ENCODE measurements at places on chromosomes 16 and 17.
A peak's percentile ranks its signal among the peaks of the same experiment; 100 is the strongest.

DNA sequence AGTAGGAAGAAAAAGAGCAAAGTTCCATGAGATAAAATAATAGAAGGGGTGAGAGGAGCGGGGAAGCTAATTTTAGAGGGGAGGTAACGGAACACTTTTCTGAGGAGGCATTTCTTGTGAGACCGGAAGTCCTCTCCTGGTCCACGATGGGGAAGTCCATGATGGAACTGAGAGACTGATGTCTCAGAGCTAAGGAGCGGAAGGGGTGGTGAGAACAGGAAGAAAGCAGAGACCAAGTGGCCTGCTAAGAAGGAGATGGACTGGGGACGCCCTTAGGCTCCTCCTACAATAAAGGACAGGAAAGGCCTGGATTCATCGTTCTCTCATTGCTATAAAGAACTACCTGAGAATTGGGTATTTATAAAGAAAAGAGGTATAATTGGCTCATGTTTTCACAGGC is 59.4 kb downstream of the ADAMTS18 start:
- DNase-seq, result no peak

- DNase-seq, result peak; percentile 15
These were observed 49.4 kb downstream of the TNFRSF13B start for GRCh38 chr17:16922386-16923096.

GRCh38 chr17:14590459-14591250 is 289.8 kb downstream of the HS3ST3B1 start:
- DNase-seq, result no peak

GRCh38 chr17:82507631-82508175 is 11.8 kb upstream of the FOXK2 start:
- no peak for DNase-seq

- DNase-seq, result no peak
These were observed 2.5 kb upstream of the CEP295NL start for GRCh38 chr17:78905541-78905940.

DNA sequence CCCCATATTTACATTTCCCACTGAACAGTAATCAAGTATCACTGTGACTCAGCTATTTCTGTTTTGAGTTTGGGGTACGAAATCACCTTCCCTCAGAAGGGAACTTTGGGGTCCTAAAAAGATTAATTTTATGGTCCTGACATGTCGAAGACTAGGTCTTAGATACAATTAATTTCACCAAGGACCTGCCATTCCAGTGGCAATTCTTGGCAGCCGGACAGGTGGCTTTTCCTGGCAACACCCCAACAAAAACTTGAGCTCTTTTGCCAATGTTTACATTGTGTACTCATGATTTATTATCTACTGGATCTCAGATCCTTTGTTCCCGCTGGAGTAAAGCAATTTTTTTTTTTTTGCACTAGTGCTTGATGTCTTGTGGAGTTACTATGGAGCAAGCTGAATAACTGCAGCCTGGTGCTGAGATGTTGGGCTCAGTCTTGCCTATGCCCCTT is 14.4 kb downstream of the SLFN5 start:
- DNase-seq, result no peak

Data from activated CD4-positive, CD25-positive, alpha-beta regulatory T cell treated with anti-CD3 and anti-CD28 coated beads, Interleukin-2, amount 50 U/mL, for 72 hours (primary cell).